ENCODE measurements at places on chromosomes 6 and 20.

DNA sequence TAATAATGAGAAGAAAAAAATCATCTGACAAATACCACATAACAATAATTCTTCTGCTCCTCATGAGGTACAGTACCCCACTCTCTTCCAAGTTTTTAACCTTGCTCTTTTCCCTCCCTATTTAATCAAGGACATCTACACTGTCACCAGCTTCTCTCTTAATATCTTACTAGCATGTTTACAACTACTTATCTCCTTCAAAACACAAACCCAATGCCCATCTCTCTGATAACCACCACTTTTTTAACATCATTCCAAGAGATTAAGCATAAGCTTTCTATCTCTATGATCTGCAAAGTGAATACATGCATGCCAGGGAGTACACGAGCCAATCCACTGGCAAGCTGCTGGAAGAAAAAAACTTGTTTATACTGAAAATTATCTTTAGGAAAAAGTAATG lies 10.3 kb downstream of the CEP85L start:
- DNase-seq, result no peak

GRCh38 chr6:111258010-111258409 lies 170.7 kb downstream of the SLC16A10 start:
- DNase-seq, result no peak

GRCh38 chr6:111800821-111801220 lies 72.4 kb downstream of the FYN start:
- no peak for DNase-seq

GRCh38 chr20:31604567-31605030 lies 490 bp upstream of the ID1 start:
- DNase-seq, result no peak

DNA sequence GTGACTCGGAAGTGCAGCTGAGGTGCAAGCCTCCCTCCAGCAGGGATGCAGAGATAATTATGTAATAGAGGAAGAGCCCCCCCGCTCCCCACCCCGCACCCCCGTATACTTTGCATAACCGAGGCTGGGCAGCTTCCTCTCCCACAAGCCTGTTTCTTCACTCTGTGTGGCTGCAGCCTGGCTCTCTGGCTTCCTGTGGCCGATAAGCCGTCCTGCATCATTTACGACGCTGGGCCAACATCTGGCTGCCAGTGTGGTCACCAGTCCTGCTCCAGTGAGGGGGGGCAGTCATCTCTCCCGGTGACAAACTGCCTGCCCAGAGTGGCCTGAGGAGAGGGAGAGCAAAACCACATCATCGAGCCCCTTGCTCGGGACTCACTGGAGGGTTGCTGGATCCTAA lies 59.2 kb downstream of the RBM38 start:
- no peak for DNase-seq

DNA sequence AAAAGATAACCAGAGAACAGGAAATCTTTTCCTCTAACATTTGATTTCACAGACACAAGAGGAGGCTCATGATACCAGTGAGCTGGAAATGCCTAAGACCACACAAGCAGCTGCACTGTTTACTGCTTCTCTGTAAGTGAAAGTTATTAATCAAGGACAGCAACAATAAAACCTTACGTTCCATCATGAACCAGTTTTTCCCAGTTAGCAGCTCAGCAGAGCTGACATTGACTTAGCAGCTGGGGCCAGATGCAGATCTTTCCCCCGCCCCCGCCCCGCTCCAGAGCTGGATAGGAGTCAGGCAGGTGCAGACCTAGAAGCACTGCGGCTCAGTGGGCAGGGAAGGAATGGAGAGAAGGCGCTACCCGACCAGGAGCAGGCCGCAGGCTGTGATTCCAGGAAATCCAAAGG lies 275.2 kb downstream of the GMDS start:
- DNase-seq, result no peak

GRCh38 chr6:32105433-32105832 lies 3.7 kb downstream of the TNXB start:
- no peak for DNase-seq

DNA sequence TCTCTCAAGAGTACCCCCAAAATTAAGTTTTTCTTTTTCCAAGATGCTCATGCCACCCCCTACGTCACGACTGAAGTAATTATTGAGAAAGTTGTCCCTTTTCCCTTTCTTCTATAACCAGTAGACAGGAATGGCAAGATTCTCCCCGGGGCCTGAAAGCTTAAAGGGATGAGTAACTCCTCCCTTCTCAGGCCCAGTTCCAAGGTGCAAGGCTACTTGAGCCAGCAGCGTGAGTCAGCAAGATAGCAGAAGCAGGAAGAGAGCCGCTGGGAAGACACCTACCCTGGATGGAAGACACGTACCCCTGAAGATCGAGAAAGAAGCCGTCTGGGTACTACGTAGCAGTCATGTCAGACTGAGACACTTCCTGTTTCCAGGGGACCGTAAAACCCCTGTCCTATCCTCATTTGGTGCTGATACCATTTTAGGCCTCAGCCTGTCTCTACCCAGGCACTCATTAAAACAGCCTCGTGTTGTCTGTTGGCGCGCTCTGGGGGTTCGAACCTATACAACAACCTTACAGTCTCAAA lies 241.0 kb downstream of the ADGRG6 start:
- DNase-seq, result peak; percentile 91

GRCh38 chr6:148723484-148723883 lies 23.3 kb upstream of the UST start:
- peak; percentile 96 for DNase-seq

- DNase-seq, result no peak
Measured at GRCh38 chr6:35755278-35755924, 18.6 kb downstream of the ARMC12 start.

All from EL (cell line).